ENCODE measurements at places on chromosomes 13 and 19.
A peak's percentile ranks its signal among the peaks of the same experiment; 100 is the strongest.

- peaks cover 49% of the 10 kb centered on the region for H3K4me1 ChIP-seq
- peak overlapping the region; percentile 94 for H3K4me3 ChIP-seq
- H3K36me3 ChIP-seq: no peaks in the 10 kb centered on the region
- no peaks in the 10 kb centered on the region for H3K27me3 ChIP-seq
- DNase-seq: peak; percentile 70
Observed at GRCh38 chr13:112968380-112968909, 569 bp upstream of the MCF2L start.

GRCh38 chr19:44702551-44703176 lies 3.7 kb downstream of the CEACAM16 start:
- no peaks in the 10 kb centered on the region for H3K36me3 ChIP-seq
- no peak overlapping the region for H3K4me3 ChIP-seq
- peaks cover 4% of the 10 kb centered on the region for H3K27me3 ChIP-seq
- H3K27ac ChIP-seq: no peak overlapping the region

DNA sequence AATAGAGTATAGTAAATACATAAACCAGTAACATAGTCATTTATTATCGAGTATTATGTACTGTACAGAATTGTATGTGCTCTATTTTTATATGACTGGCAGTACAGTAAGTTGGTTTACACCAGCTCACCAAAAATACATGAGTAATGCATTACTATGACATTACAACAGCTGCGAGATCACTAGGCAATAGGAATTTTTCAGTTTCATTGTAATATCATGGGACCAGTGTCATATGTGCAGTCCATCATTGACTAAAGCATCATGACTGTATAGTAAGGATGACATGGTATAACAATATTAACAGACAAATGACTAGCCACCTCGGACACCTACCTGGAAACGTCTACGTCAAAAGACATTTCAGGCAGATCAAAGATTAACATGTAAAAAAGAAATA lies 33.6 kb downstream of the ATP7B start:
- H3K4me1 ChIP-seq: no peaks in the 10 kb centered on the region
- no peak overlapping the region for H3K27ac ChIP-seq
- H3K27me3 ChIP-seq: no peaks in the 10 kb centered on the region

- H3K27me3 ChIP-seq: no peaks in the 10 kb centered on the region
- H3K4me1 ChIP-seq: peaks cover 60% of the 10 kb centered on the region
- DNase-seq: peak; percentile 62
- no peak overlapping the region for H3K4me3 ChIP-seq
- no peaks in the 10 kb centered on the region for H3K36me3 ChIP-seq
Observed at GRCh38 chr19:19490214-19490968, 25.0 kb downstream of the TSSK6 start.

DNA sequence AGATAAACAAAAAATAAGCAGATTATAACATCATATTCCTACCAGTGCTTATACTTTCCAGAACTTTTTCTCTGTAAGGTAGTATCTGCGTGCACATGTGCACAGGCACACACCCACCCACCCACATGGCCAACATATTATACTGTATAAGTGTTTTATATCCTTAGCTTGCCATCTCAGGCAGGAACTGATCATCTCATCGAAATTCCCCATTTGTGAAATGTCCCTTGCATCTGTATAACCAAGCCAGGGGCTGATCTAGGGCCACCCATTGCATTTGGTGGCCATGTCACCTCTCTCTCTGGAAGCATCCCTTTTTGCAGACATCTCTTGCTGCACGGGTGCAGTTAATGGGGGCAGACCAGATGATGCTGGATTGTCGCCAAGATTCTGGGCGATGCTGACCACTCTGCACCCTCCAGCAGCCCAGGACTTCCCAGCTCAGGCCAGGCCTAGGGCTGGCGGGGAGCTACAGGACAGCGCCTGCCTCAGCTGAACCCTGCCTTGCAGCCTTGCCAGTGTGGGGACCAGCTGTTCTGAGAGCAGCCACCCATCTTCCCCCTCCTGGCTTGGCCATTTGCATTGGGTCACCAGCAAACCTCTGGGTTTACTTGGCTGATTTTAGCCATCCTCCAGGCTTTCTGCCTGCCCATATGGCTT lies 95.9 kb downstream of the SLC7A1 start:
- no peak for DNase-seq
- H3K27ac ChIP-seq: no peak overlapping the region
- peaks cover 10% of the 10 kb centered on the region for H3K4me1 ChIP-seq
- no peaks in the 10 kb centered on the region for H3K36me3 ChIP-seq
